Activated naive CD4-positive, alpha-beta T cell treated with anti-CD3 and anti-CD28 coated beads, Interleukin-2, amount 50 U/mL, for 72 hours (primary cell): ENCODE measurements at places on chromosomes 6 and 20. TPM values are rescaled to one million over a fixed set of nuclear protein-coding genes. Genes with fewer than 3 reads are reported as not detected.

DNA sequence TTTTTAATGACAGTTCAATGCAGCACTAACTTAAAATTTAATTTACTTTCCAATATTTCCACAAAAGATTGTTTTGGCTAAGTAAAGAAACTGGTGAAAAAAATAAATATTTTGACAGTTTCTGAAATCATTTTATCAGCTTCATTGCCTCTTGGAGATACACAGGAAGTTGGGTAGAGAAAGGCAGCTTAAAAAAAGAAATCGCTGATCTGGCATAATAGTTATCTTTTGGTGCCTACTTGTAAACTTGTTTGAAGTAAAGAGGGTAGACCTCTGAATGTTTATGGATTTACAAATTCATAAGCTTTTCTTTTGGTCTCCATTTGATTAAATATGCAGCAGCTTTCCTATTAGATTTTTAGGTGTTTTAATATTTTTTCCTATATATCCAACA lies 103.4 kb downstream of the RTN4IP1 start:
- no peak for DNase-seq

DNA sequence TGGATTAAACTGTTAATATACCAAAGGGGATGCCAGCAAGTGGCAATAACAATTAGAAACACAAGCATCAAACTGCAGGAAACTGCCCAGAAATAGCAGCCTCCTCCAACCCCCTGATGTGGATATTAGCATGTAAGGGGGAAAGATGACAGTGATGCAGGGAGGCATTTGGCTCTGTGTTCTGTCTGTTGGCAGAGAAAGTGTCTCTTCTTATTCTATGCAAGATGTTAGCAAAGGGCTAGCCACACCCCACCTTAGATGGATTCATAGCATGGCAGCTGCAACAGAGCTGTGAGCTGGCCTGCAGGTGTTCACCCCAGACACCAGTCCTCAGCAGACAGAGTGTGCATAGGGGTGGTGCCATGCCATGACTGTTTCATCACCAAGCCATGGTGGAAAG lies 38.0 kb downstream of the SCP2D1 start:
- no peak for DNase-seq

- DNase-seq = no peak
These were observed 142.3 kb upstream of the SLC22A16 start for GRCh38 chr6:110618591-110619267.

GRCh38 chr6:2542858-2543218 lies 207.9 kb downstream of the MYLK4 start:
- no peak for DNase-seq

DNA sequence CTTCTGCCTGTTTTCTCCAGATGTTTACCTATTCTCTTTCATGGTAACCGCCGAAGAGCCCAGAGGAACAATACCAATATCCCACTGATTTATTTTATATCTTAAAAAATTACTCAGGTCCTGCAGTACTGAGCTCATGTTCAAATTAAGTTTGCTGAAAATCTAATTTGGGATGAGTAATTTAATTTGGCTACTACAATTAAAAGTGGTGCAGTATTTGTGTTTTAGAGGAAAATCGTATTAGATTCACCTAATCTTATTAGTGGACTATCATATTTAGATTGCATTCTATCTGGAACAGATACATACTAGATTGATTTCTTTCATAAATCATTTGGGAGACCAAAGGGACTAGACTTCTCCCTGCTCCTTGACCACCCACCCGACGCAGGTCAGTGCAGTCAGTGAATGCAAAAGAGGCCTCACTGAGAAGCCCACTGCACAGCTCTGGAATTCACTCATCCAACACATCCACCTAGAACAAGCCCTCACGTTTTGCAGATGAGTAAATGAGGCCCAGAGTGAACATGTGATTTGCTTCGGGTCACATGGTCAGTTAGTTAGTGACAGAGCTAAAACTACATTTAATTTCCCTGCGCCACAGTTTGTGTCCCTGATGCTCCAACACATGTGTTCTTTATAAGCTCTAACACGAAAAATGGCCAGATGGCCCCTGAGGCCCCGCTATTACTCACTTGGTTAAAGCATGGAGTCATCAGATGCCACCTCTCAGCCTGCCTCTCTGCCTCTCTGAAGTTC lies 101.8 kb downstream of the TRERF1 start:
- no peak for DNase-seq

- no peak for DNase-seq
These were observed 831.0 kb downstream of the C6orf118 start for GRCh38 chr6:164478426-164478825.

DNA sequence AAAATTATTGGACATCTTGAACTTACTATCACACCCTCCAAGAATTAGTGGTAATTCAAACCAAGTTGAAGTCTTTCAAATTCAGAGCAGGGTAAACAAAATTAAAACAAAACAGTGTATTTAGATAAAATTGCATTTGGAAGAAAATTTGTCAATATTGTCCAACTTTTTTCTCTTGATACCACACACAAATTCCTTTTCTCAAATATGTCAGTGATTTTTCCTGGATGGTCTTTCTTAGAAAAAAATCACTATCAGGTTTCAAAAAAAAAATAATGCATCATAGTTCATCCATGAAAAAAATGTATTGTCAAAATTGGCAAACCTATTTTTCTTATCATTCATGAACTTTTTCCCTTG lies 667.1 kb downstream of the TENT5A start:
- no peak for DNase-seq

- DNase-seq = no peak
These were observed 1.8 kb upstream of the ZNF184 start for GRCh38 chr6:27474672-27475071.

DNA sequence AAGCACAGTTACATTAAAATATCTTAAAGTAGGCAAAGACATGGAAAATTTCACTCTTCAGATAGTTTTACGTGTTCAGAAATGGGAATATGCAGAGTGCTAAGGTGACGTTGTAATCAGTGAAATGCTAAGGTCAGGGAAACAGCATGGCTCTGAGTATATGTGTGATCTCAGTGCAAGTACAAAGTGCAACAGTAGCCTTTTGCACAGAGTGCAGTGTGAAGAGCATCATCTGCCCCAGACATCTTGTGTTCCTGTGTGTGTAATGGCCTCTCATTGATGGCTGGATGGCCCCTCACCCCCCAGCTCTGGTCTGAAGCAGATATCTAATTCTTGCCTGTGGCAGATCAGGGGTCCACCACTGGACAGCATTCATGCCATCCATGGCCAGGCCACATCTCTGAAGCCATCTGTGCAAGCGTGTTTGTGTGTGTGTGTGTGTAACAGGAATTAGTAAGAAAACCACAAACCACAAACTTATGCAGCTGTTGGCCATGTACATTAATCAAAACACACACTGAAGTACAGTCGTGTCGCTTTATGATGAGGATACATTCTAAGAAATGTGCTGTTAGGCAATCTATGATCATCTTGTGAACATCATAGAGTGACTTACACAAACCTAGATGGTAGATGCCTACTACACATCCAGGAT lies 165.1 kb downstream of the RALGAPA2 start:
- DNase-seq = no peak

DNA sequence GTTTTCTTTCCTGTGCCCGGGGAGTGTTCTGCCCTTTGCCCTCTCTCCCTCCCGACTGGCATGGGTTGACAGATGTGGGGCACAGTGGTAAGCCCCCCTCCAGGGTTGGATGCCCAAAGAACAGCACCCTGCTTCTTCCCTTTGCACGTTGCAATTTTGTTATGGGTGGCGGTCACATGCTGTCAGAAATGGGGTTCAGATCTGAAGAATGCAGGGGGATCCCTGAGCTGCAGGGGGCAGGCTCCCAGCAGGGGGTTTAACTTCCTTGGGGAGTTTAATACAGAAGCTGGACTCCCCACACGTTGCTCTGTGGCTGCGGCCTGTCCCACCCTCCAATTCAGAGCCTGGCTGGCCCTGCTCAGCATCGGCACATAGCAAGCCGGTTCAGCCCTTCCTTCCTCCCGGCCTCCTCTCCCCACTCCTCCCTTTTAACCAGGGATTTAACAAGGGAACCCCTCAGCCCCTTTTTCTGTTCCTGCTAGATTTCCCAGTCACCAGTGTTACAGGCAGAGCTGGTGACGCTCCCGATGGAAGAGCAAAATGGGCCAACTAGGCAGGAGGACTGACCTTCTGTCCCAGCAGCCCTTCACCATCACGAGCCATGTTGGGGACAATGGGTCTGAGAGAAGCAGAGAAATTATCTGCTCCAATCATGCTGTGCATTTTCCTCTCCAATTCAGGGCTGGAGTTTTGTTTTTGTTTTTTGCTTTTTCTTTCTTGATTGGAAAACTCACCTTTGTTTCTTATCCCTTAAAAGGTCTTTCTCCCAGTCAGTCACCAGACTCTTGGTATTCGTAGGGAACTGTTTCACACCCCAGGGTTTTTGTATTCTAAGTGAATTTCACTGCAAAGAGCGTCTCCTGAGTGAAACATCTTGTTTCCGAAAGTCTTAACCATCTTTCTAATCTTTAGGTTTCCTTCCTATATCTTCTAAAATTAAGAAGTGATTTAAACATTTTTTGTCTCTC lies 6.8 kb downstream of the FOXF2 start:
- DNase-seq = no peak

- DNase-seq = no peak
These were observed 1.8 kb downstream of the HSPA12B start for GRCh38 chr20:3734111-3734843.

GRCh38 chr6:147947521-147947920 lies 395.1 kb upstream of the SASH1 start:
- no peak for DNase-seq

GRCh38 chr6:84274856-84275255 lies 47.4 kb upstream of the CEP162 start:
- no peak for DNase-seq

GRCh38 chr6:149933036-149933435 lies 8.8 kb upstream of the ULBP2 start:
- DNase-seq = no peak

OR2J3 gene
- not detected for total RNA-seq

SPATS1 gene
- not detected for total RNA-seq

TP53TG5 gene
- 0.16 TPM for total RNA-seq

FAM210B gene
- total RNA-seq = 6.3 TPM
